Fibroblast of skin of back (primary cell): ENCODE measurements at places on chromosomes 5 and 9.

DNA sequence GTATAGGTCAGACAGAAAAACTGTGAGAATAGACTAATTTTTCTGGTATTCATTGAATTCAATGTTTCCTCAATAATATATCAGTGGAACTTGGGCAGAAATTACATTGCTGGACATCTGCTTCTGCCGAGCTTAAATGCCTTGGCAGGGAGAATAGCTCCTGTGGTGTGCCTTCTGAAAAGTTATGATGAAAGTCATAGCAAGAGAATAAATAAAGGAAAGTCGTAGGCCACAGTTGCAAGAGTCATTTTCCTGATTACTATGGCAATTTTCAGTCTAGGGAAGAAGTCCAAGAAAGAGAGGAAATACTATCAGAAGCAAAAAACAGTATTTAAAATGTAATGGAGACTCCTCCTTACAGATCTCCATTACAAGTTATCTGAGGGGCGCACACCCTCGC is 1596.1 kb upstream of the WWC1 start:
- no peak for DNase-seq

DNA sequence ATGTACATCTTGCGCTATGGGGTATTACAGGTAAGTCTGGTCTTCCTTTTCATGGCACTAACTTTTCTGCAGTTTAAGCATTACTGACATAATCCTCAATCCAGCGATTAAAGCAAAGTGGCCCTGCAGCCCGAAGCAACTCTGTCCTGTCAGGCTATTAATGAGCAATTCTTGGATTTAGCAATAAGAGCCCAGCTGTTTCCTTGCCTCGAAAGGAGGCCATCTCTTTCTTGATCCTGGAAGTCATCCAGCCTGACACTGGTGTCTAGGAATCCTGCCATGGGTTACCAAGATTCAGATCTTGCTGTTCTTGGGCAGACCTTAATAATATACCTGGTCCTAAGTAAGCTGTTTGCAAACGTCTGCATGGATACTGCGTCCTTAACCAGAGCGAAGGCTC is 102.0 kb downstream of the RFK start:
- no peak for DNase-seq

DNA sequence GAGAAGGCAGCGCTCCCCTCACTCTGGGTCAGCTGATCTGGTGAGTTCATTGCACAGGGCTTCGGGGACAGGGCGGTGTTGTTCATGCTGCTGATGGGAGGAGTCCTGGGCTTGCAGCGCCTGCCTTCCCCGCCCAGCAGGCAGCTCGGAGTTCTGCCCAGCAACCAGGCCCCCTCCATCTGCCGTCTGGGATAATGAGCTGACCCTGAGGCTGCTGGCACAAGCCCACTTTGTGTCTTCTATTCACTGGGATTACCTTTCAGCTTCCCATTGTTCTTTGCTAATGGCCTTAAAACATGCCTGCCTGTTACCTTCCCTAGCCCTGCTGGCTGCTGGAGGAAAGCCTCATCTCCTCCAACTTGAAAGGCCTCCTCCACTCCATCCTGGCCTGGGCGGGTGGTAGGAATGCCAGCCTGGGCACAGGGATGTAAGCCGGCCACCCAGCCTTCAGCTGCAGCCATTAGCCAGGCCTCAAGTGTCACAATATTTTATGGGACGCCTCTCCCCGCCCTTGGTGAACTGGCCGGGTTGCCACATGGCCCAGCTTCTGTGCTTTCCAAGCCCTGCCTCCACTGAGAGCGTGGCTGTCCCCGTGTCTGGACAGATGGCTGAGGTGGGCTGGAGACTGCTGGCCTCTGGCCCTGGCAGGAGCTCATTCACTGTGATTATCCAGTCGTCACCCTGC is 70.4 kb downstream of the GADD45G start:
- DNase-seq: no peak

DNA sequence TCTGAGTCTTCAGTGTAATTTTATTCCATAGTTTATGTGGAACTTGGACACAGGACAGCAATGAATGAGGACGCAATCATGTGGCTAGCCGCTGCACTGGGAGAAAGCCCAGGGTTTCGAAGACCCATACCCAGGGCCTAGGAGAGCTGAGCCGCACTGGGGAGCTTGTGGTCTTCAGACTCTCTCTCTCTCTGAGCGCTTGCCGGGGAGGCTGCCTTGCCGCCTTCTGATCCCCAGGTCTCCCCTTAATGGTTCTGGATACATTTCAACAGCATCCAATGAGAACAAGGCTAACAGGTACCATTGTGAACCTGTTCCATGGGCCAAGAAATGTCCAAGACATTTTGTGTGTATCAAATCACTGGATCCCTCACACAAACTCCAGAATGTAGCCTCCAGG is 383.4 kb downstream of the ICE1 start:
- no peak for DNase-seq
